ENCODE measurements at places on chromosomes 5 and 9.

DNA sequence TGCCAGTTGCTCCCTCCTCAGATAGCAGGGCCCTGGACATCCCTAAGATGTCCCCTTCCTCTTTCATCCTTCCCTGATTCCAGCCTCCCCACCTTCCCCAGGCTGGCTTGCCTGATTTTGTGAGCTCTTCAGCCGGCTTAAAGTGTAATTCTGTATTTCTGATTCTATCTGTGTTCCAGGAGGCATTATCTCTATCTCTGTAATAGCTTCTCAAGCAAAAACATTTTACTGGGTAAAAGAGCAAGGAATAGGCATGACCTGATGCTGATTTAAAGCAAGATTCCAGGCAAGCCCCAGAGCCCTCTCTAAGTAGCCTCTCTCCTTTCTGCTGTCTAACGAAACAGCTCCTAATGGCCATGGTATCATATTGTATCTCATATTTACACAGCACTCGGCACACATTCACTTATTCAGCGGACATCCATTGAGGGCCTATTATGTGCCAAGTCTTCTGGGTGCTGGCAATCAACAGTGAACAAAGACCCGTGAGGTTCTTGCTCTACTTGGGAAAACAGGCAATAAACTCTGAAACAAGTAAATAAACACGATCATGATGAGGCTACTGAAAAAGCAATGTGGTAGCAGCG lies 100.9 kb upstream of the MSX2 start:
- no peak for DNase-seq

GRCh38 chr9:130846487-130847305 lies 11.6 kb downstream of the ABL1 start:
- DNase-seq: no peak

DNA sequence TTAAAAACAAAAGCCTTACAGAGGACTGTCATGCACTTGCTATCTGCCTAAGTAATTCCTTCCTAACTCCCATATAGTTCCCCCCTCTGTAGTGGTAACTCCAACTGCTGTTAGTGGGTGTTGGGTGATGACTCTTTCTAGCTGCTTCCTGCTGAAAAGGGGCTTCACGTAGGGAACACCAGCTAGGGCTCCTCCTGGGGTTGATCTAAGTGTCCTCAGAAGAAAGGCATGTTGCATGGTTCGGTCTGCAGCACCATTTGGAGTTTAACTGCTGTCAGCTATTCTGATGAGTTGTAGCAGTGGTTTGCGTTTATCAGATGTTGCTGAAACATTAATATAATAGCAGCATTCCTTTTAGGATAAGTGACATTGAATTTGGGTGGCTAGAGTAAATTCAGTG lies 281.9 kb upstream of the TUSC1 start:
- DNase-seq: no peak

GRCh38 chr5:174386306-174386705 lies 338.1 kb upstream of the MSX2 start:
- DNase-seq: no peak

DNA sequence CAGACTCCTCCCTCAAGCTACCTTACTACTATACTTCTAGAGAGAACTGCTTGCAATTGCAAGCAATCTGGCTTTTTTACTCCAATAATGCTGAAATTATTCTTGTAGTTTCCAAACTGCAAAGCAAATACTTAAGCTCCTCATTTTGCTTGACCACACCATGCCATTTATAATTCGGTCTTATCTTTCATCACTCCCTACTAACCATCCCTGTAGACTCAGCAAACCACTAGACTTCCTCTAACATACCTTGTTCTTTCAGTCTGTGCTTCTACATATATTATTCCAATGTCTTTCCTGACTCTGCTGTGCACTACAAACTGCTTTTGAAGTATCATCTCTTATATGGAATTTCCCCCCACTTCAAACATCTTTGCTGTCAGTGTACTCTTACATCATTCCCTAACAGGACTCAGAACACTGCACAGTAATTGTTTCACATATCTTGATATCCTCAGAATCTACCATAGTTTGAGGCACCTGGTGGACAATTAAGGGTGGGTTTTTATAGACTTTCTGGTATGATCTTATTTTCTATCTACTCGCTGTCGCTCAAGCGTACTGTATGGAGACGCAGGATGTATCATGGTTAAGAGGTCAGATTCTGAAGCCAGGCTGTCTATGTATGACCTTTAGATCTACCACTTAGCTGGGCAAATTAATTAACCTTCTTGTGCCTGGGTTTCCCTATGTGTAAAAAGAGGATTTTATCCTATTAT lies 2.8 kb downstream of the IL6ST start:
- no peak for DNase-seq

DNA sequence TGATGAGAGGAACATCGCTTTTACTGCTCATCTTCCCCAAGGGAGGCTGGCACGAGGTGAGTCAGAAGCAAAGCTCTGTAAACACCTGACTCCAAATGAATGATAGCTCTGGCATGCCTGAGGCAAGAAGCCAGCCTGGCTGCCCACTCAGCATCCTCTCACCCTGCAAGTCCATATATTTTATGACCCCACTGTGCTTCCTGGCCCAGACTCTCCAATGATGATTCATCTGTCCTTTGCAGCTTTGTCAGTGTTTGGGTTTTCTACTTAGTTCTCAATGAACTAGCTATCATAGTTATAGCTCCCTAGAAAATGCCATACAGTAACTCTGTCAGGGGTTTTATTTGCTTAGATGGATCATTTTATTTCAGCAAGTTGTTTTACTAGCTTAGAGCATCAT lies 52.1 kb upstream of the FSTL4 start:
- no peak for DNase-seq

DNA sequence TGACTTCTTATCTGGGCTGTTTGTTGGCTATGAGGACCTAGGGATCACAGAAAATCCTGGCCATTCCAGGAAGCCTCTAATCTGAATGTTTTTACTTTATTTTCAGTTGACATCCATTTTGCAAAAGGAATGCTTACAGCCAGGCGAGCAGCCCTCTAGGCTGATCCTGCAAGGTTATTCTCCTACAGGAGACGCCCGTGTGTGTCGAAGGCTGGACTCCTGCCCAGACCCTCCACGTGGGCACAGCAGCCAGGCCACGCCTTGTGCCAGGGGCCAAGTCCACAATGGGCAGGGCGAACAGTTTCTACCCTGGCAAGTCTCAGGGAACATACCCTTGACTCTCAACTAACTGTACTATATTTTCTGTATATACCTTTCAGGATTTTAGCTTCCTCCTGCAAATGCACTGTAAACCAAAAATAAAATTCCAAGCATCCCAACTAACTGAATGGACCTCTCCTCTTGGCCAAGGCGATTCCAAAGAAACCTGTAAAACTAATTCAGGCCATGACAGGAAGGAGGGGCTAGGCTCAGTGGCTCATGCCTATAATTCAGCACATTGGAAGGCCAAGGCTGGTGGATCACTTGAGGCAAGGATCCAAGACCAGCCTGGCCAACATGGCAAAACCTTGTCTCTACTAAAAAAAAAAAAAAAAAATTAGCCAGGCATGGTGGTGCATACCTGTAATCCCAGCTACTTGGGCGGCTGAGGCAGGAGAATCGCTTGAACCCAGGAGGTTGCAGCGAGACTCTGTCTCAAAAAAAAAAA lies 5.7 kb downstream of the CMBL start:
- no peak for DNase-seq

GRCh38 chr5:164058621-164059020 lies 553.2 kb downstream of the MAT2B start:
- DNase-seq: no peak

DNA sequence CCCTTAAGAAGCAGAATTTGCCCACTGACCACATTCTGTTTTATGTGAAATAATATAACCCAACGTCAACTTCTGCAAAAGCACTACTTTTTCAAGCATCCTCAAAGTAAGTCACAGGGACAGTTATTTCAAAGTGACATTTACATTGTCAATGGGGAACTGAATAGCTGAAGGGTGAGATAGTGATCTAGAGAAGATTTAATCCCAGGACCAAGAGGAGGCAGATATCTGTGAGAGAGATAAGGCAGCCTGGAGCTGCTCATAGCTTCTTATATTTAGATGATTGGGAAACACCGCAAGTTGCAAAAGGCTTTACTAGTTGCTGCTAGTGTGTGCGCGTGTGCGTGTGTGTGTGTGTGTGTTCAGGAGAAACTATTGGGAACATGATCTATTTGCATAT lies 210.4 kb upstream of the RFX3 start:
- DNase-seq: no peak

DNA sequence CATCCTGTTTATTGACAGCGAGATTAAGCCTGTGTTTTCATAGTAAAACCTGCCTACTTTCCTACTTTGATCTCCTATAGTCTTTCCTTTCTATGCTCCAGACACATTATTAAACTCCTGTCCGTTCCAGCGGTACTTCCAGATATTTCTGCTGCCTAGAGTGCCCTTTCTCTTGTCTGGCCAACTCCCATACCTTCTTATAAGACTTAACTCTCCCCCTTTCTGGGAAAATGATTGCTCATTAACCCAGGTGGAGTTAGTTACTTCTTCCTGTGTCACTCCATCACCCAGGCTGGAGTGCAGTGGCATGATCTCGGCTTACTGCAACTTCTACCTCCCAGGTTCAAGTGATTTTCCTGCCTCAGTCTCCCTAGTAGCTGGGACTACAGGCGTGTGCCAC lies 33.1 kb downstream of the KDM4C start:
- DNase-seq: no peak

GRCh38 chr5:114361724-114362196 lies at the start of gene KCNN2:
KCNN2 (plus strand) TSS chr5:114362070; CDS start chr5:114362140, 70 bp downstream.
- DNase-seq: peak; percentile 22

DNA sequence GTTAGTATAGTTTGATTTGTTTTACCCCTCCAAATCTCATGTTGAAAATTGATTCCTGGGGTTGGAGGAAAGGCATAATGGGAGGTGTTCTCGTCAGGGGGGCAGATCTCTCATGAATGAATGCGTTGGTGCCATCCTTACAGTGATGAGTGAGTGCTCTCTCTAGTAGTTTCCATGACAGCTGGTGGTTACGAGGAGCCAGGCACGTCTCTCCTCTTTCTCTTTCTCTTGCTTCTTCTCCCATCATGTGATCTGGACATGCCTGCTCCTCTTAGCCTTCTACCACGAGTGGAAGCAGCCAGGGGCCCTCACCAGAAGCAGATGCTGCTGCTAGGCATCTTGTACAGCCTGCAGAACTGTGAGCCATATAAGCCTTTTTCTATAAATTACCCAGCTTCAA lies 454.1 kb downstream of the EFNA5 start:
- no peak for DNase-seq

DNA sequence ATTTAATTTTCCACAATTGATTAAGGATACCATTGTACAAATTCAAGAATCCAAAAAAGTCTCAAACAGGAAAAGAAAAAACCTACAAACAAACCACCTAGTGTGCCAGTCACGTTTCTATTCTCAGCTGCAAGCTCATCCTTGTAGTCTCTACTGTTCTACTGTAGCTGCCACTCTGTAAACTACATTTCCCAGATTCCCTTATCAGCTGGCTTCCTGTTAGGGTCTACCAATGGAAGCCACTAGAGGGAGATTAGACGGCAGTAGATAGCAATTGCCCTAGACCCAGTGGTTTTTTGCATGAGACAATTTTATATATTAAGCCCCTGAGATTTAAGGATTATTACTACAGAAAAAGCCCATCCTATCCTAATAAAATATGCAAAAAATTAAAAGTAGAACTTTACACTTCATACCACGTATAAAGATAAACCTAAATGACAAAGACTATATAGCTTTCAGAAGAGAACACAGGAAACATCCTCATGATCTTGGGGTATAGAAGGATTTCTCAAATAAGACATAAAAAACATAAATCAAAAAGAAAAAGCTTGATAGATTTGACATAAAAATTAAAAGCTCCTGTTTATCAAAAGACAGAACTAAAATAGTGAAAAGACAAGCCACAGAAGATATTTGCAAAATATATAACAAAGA lies 37.4 kb downstream of the P4HA2 start:
- DNase-seq: no peak

DNA sequence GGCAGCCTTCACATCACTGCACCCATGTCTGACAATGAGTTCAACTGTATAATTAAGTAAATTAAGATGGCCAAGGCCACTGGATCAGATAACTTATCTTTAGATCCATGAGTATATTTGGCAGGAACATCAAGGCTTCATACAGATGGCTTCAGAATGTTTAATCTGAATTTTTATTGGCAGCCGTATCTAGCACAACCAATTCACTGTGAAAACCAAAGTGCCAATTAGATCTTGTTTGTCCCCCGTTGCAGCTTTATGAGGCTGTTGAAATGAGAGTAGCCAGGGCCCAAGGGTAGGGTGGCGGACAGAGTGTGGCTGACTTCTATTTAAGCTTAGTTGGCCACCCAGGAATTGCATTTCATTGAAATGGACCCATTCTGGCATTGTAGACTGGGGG lies 137.7 kb downstream of the SYK start:
- no peak for DNase-seq

DNA sequence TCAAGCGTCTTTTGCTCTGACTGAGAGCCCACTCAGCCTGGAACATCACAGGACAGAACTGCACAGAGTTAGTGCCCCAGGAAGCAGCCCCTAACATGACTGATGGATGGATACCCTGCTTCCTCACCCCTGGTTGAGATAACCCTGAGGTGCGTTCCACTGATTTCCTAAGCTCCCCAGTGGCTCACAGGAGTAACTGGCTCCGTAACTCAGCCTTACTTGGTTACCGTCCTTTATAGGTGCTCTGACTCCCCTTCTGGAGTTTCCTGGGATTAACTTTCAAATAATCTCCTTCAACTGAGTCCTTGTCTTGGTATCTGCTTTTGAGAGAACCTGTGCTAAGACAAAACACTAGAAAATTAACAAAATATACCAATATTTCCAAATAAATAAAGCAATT lies 449.5 kb downstream of the AGTPBP1 start:
- no peak for DNase-seq

DNA sequence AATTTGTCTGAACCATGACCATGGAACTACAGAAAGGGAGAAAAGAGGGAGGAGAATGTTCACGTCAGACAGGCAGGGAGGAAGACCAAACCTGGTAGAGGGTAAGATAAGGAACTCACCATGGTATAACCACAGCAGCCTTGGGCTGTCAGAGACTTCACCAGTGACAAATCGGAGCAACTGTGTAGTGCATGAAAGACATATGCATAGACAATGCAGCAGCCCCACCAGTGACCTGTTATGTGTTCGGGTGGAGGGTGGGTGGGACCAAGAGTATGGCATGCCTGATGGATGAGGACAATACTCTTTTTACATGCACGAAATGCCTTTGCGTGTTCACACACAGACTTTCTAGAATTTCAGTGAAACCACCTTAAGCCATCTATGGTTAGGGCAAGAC lies 221.8 kb upstream of the RASEF start:
- DNase-seq: no peak

- DNase-seq: no peak
Observed at GRCh38 chr5:82635561-82636288, 357.6 kb upstream of the RPS23 start.

DNA sequence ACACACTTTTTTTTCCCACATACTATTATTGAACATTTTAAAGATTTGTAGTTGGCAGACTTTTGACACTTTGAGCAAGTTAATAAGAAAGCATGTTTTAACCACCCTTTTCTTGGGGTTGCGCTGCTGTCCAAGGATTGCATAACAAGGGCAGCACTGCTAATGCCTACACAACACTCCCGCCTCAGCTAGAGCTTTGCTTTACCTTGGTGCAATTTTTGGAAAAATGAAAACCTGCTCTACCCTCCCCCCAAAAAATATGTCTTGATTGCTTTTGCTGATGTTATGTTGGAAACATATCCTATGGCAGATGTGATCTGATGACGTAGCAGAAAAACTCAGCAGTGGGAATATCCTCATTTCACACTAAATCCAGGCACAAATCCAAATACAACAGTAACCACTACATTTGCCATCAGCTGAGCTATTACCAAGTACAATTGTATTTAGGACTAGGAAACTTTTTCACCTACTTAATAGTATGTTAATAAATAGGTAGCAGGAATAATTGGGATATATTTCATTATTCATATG lies 51.5 kb downstream of the UBE2R2 start:
- no peak for DNase-seq
